Right renal pelvis (tissue), 4 donors: ENCODE measurements at places on chromosomes 13 and 19.

DNA sequence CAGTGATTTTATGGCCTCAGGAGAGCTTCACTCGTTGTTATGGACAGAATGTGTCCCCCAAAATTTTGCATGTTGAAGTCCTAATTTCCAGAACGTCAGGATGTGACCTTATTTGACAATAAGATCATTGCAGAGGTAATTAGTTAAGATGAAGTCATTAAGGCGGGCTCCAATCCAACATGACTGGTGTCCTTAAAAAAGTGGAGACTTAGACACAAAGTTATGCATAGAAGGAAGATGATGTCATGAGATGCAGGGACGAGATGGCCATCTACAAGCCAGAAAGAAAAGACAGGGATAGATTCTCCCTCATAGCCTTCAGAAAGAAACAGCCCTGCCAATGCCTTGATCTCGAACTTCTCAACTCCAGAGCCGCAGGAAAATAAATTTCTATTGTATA lies 25.8 kb upstream of the SPATA13 start:
- DNase-seq: no peak

DNA sequence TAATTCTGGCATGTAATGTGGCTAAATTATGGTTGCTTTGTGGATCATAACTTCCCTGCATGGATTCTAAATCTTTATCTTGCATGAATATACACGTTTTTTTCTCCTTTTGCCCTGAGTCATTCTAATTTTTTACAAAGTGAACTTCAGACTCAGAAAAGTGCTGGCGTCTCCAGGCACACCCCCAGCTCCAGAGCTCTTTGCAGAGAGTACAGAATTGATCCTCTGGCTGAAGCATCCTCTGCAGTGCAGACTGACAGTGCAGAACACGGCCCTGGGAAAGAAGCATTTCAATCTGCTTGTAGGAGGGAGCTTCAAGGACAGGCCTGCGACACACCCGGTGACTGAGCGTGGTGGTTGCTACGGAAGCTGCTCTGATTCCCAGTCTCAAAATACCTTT lies 228.1 kb downstream of the FGF9 start:
- DNase-seq: no peak

DNA sequence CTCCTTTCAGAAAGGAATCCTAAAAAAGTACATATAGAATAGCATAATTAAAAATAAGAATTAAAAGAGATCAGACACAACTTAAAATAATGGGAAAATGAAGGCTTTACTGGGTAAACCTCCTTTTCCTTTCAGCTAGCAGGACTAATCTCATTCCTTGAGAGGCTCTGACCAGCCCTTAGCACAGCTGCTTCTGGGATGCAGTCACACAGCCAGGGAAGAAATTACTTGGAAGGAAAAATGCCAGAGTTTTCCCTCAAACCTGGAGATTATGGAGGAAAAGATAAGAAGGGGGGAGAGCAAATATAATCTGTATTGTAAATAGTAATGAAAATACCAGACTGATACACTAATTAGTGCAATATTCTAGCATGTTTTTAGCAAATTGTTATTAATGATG lies 91.8 kb downstream of the LRCH1 start:
- no peak for DNase-seq

GRCh38 chr13:30808600-30808999 lies 73.3 kb downstream of the ALOX5AP start:
- no peak for DNase-seq

DNA sequence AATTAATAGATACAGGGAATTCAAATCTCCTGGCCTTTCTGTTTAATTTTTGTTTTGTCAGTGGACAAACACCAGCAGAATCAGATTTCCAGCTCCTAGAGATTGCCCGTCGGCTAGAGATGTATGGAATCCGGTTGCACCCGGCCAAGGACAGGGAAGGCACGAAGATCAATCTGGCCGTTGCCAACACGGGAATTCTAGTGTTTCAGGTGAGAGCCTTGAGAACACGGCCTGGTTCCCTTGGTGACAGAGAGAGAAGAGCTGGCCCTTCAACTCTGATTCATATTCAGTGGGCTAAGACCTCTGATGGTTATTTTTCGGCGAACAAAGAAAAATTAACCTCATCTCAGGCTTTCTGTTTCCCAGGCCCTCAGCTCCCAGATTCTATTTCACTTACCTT lies 191.3 kb downstream of the STK24 start:
- DNase-seq: no peak

DNA sequence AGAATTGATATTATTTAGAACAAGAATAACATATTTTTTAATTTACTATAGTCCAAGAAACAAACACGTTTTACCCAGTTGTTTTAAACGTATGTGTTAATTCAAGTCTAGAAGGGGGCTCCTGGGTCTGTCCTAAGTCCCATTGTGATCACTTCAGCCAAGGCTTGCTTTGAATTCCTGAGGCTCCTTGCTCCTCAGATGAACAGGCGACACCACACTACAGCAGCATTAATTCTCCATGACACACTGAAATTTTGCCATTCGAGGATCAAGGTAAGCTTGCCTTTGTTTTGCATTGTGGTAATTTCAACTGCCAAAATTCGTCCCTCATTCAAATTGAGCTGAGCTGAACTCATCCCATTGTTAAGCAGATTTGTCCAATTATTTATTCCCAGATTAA lies 1442.6 kb downstream of the SLITRK5 start:
- no peak for DNase-seq
